ENCODE measurements at places on chromosomes 5 and 9.

GRCh38 chr9:16726718-16727451 is 143.6 kb downstream of the BNC2 start:
- DNase-seq: peak; percentile 93

DNA sequence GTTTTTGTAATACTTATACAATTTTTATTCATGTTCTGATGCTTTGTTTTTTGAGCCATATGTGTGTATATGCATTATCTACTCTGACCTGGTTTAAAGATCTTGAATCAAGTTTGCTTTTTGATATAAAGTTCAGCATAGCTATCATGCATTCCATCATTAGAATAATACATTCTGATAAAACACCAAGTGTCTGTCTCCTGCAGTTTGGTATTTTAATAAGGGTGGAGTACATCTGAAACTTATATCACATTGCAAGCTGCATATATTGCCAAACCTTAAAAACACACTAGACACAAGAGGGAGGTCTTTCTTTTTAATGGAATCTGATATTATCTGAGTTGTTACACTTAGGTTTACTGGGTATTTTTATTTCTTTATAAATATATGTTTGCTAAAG is 102.8 kb upstream of the ADAMTSL1 start:
- no peak for DNase-seq

DNA sequence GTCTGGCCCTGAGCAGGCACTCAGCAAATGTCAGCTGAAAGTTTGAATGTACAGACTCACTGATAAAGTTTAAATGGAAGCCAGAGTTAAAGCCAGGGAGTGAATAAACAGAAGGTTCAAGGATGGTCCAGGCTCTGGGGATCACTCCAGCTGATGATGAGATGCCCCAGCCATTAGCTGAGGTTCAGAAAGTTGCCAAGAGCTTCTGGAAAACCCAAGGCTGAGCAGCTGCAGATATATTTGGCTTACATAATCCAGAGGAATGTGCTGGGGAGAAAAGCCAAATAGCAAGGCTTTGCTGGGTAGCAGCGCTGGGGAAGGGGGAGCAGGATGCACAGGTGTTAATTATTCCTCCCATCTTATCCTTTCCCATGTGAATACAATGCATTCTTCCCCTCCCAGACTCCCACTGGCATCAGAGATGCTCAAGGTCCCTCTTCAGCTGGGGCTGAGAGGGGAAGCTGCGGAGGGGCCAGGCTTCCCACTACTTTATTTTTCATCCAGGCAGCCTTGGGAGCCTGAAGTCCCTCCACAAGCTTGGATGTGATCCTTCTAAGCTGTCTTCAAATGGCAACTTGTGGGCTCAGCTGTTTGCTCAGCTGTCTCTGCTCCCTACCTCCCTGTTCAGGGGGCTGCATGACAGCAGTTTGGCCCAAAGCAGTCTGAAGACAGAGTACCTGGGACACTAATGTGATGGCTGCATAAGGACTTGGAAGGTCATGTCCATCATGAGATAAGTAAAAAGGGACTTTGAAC is 341.2 kb downstream of the TRIM32 start:
- no peak for DNase-seq

GRCh38 chr5:133599600-133599999 is 12.7 kb downstream of the FSTL4 start:
- DNase-seq: no peak

- no peak for DNase-seq
These were observed 274.6 kb downstream of the TMEM38B start for GRCh38 chr9:105968811-105969466.

DNA sequence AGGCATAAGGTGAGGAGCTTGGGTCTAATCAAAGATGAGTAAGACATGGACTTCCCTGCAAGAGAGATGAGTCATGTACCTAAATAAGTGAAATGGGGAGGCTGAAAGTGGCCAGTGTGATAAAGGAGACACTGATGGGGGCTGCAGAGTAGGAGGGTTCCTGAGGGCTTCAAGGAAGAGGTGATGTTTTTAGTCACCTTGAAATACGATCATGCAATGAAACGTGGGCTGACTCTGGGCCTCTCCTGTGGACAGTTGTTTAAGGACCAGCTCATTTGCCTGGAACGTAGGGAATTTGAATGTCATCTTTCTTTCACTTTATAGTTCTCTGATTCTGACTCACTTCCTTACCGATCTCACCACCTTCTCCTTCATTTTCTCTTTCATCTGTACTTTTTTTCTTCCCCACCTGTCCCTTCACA is 49.6 kb upstream of the CPLX2 start:
- no peak for DNase-seq

Data from fibroblast of the aortic adventitia (primary cell).